ENCODE measurements at places on chromosomes 13 and 19. TPM values are rescaled to one million over a fixed set of nuclear protein-coding genes. Genes with fewer than 3 reads are reported as not detected.

C19orf73 gene
- 1.0 TPM for total RNA-seq

KLC3 gene
- not detected for total RNA-seq

SLC17A7 gene
- total RNA-seq, result not detected

STARD13 gene
- not detected for total RNA-seq

GRCh38 chr19:35015270-35015953 lies 14.9 kb upstream of the SCN1B start:
- peaks cover 60% of the 10 kb centered on the region for H3K4me1 ChIP-seq
- no peak for DNase-seq
- H3K27me3 ChIP-seq, result no peaks in the 10 kb centered on the region
- no peak overlapping the region for H3K4me3 ChIP-seq
- H3K27ac ChIP-seq, result no peak overlapping the region

DNA sequence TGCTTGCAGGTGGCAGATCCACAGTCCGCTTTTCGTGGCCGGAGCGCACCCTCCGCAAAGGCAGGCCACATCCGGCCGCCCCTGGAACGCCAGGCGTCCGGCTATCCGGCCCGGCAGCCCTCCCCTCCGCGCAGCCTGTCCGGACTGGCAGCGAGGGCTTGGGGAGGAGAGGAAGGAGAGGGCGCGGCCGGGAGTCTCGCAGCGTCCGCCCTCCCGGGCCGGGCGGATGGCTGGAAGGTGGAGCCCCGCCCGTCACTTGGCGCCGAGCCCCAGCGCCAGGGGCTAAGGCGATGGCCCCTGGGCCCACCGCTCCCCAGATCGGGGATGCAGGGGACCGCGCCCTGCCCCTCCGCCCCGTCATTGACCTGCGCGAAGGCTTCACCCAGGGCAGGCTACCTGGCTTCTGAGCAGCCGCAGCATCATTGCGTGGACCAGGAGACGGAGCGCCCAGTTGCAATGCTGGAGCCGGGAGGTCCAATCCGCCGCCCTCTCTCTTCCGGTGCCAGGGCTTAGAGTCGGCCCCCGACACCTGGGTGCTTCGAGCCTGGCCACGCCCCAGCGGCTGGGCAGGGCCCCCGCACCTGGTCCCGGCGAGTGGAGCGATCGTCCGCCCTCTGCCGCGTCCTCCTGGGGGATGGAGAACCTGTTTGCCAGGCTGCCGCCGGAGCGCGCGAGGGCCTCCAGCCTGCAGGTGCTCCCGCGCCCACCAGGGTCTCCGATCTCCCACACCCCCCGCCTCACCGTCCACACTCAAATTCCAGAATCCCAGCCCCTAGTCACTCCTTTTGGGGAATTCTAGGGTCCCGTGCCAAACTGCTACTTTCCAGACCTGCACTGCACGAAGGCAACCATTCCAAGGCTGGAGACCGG lies at the start of gene FUT1:
Gene FUT1 (minus strand): TSS at position 146 of the 870 bp plus-strand sequence. CDS start 1,360 bp downstream, outside the sequence.
- peak within 1 kb of the TSS; percentile 66 for H3K4me3 ChIP-seq
- H3K27me3 ChIP-seq, result peaks cover 23% of the 10 kb centered on the region
- H3K36me3 ChIP-seq, result no peaks in the 10 kb centered on the region
- H3K4me1 ChIP-seq, result peaks cover 16% of the 10 kb centered on the region
- no peak within 1 kb of the TSS for H3K27ac ChIP-seq

DNA sequence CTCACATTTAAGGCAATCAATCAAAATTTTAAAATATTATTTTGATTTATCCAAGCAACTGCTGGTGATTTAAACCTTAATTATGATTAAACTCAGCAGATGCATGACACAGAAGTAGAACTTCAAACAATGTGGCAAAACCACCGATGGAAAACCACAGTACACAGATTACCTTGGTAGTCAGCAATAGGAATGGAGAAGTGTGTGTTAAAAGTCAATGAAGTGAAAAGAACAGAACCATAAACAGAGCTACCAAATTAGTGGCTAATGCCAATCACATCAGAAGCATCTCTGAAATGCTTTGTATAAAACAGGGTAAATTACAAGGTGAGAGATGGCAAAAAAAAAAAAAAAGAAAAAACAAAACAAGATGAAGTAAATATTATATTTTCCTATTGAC lies 31.2 kb downstream of the KATNAL1 start:
- H3K4me1 ChIP-seq, result peaks cover 7% of the 10 kb centered on the region
- DNase-seq, result no peak
- H3K27me3 ChIP-seq, result no peaks in the 10 kb centered on the region
- H3K27ac ChIP-seq, result no peak overlapping the region
- peaks cover 56% of the 10 kb centered on the region for H3K36me3 ChIP-seq

GRCh38 chr13:111938741-111939665 lies 127.9 kb upstream of the SOX1 start:
- H3K27ac ChIP-seq, result no peak overlapping the region
- DNase-seq, result no peak
- no peak overlapping the region for H3K4me3 ChIP-seq
- no peaks in the 10 kb centered on the region for H3K36me3 ChIP-seq

DNA sequence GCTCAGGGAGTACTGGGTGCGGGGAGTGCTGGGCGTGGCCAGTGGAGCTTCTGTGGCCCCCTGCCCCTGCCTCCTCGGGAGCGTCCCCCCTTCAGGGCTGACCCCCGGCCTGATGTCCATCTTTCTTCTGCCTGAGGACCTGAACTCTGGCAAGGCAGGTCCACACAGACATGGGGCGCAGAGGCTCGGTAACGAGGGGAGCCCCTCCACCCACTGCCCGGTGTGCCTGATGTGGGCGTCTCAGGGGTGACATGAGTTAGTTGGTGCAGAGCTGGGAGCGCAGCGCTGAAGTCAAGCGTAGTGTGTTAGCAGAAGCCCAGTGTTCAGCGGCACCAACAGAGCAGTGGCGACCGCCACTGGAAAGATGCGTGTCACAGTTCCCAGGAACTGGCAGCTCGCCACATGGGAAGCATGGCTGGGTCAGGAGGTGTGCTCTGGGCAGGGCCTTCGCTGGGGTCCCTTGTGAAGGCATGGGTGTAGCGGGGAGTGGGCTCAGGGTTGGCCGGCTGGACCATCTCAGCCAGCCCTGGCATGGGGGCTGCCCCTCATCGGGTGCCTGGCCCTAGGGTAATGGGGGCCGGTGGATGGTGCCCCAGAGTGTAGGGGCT lies 11.5 kb downstream of the THOP1 start:
- H3K27me3 ChIP-seq, result no peaks in the 10 kb centered on the region
- no peak overlapping the region for H3K4me3 ChIP-seq
- DNase-seq, result no peak
- H3K27ac ChIP-seq, result no peak overlapping the region
- no peaks in the 10 kb centered on the region for H3K4me1 ChIP-seq

DNA sequence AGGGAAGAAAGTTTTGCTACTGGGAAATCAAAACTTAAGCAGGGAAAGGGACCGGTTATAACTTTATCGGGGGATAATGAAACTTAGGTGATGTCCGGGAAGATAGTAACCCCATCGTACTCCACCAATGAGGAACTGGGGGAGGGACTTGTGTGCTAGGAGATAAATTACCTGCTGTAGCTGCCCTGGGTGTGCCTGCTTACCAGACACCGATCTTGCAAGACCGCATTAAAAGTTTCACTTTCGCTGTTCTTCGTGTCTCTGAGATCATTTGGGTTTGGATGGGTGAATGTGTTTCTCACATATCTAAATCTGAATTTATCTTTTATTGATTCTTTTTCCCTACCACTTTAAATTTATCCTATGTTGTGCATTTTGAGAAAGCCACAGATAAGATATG lies 381.4 kb downstream of the SLITRK6 start:
- H3K4me1 ChIP-seq, result no peaks in the 10 kb centered on the region
- no peak overlapping the region for H3K27ac ChIP-seq
- no peaks in the 10 kb centered on the region for H3K27me3 ChIP-seq
- no peak overlapping the region for H3K4me3 ChIP-seq
- no peak for DNase-seq

- no peaks in the 10 kb centered on the region for H3K36me3 ChIP-seq
- H3K4me1 ChIP-seq, result peaks cover 8% of the 10 kb centered on the region
- H3K27ac ChIP-seq, result no peak overlapping the region
Observed at GRCh38 chr13:43663474-43664090, 123.2 kb downstream of the ENOX1 start.

DNA sequence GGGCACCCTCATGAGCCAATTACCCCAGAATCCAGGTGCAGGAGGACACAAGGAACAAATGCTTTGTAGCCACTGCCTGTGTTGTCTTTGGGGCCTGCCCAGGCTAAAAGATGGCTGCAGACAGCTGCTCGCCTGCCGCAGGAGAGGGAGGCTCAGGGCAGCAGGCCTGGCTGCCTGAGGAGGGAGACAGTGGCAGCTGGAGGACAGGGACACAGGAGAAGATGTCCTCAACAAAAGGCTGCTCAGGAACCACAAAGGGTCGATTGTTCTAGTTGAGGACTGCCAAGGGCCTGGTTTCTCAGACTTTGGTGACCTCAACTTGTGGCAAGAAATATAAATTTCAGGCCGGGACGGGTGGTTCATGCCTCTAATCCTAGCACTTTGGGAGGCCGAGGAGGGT lies 7.6 kb downstream of the SIRT2 start:
- H3K36me3 ChIP-seq, result peaks cover 13% of the 10 kb centered on the region
- no peak overlapping the region for H3K4me3 ChIP-seq
- H3K4me1 ChIP-seq, result peaks cover 4% of the 10 kb centered on the region
- H3K27me3 ChIP-seq, result no peaks in the 10 kb centered on the region

DNA sequence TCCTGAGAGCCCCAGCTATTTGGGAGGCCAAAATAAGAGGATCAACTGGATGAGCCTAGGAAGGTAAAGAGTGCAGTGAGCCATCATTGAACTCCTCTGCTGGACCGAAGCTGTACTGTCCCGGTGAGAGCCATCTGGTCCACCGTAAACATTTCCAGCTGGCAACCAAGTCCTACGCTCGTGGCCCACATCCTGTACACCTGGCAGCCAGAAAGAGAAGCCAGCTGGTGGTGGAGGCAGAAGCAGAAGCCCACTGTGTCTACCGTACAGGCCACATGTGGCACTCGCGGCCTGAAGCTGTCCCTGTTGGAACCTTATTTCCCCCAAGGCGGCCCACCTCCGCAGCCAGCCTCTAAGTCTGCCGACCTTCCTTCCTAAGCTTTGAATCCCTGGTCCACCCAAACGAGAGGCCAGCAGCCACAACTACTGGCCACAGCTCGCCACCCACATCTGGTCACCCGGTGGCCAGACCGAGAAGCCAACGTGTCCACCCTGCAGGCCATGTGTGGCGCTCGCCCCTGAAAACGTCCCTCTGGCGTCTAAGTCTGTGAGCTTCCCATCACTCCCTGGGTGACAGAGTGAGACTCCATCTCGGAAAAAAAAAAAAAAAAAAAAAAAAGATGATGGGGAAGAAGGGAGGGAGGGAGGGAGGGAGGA lies 14.2 kb upstream of the ZNF91 start:
- H3K4me1 ChIP-seq, result no peaks in the 10 kb centered on the region
- H3K4me3 ChIP-seq, result no peak overlapping the region
- H3K36me3 ChIP-seq, result peaks cover 3% of the 10 kb centered on the region
- H3K27ac ChIP-seq, result no peak overlapping the region

GRCh38 chr19:4065430-4066175 lies 1.1 kb downstream of the ZBTB7A start:
- H3K4me1 ChIP-seq, result peaks cover 42% of the 10 kb centered on the region
- peak; percentile 97 for DNase-seq
- no peaks in the 10 kb centered on the region for H3K27me3 ChIP-seq
- H3K4me3 ChIP-seq, result peak overlapping the region; percentile 67
- peaks cover 11% of the 10 kb centered on the region for H3K36me3 ChIP-seq

DNA sequence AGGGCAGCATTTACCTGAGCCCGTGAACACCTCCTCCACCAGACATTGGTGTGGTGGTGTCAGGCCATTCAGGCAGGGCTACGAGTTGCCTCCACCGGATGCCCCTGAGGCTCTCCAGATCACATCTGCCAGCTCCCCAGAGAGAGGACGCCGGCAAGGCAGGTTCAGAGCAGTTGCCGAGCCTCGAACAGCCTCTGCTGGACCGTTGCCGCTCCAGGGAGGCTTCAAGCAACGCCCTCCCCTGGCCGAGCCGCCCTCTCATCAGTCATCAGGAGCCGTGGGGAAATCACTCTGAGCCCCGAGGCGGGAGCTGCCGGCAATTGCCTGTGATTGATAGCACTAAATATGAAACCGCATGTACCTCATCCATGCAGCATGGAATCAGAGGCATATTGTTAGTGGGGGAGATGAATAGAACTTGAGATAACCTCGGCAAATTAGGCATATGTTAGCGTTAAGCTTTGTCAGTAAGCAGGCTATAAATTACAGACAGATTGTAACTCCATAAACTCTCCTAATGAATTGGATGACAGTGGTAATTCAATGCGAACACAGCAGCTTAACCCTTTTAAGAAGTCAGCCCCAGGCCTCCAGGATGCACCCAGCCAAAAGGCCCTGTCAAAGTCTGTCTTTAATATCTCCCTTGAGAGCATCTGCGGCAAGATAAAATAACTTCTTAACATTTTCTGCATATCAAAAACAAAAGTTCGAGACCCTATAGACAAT lies 29.8 kb upstream of the SPACA7 start:
- H3K36me3 ChIP-seq, result no peaks in the 10 kb centered on the region
- no peaks in the 10 kb centered on the region for H3K4me1 ChIP-seq
- peaks cover 17% of the 10 kb centered on the region for H3K27me3 ChIP-seq
- H3K27ac ChIP-seq, result no peak overlapping the region
- no peak overlapping the region for H3K4me3 ChIP-seq

DNA sequence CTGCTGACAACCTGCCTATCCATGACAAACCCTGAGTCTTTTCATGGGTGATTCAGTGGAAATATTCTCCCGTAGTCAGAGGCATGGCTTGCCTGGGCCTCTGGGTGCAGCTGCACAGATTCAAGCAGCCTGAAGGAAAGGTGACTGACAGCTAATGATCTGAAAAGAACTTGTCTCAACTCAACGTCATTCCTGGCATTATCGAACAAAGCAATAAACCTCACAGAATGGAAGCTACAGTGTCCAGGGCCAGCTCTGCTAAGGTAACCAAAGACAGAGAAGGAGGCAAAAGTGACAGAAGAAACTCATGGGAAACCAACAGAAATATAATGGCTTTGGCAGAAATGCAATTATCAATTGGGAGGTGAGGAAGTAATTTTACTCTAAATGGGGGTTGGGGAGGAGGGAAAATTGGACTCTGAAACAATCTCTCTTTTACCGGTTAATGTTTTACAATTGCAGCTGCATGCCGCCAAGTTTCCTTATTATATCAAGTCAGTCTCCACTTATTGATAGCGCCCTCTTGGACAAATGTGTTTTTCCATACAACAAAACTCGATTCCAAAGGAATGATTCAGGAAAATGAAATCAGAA lies 12.9 kb downstream of the STARD13 start:
- H3K27me3 ChIP-seq, result peaks cover 3% of the 10 kb centered on the region
- no peaks in the 10 kb centered on the region for H3K36me3 ChIP-seq
- H3K4me1 ChIP-seq, result no peaks in the 10 kb centered on the region

DNA sequence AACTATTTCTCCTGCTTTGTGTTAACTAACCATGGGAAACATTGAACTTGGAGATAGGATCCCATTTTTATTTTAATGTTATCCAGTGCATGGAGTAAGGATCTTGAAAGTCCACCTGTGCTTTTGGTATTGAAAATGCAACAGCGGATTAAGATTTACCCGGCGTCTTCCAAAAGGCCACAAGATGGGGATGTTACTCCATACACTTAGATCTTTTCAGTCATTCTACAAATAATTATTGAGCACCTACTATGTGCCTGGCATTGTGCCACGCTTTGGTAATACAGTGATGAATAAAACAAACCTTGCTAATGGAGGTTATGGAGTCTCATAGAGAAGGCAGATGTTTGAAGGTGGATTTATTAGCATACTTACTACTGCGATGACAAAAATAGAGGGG lies 56.9 kb downstream of the RFC3 start:
- H3K27me3 ChIP-seq, result no peaks in the 10 kb centered on the region
- H3K4me3 ChIP-seq, result no peak overlapping the region
- peaks cover 3% of the 10 kb centered on the region for H3K36me3 ChIP-seq
- no peak overlapping the region for H3K27ac ChIP-seq
